Hematopoietic multipotent progenitor cell treated with erythropoietin and hydrocortisone succinate and interleukin-3 and kit ligand, for 15 days (in vitro differentiated cells): ENCODE measurements at places on chromosomes 2 and 18.

GRCh38 chr2:173990245-173990644 is 25.1 kb upstream of the SP3 start:
- no peak for DNase-seq

DNA sequence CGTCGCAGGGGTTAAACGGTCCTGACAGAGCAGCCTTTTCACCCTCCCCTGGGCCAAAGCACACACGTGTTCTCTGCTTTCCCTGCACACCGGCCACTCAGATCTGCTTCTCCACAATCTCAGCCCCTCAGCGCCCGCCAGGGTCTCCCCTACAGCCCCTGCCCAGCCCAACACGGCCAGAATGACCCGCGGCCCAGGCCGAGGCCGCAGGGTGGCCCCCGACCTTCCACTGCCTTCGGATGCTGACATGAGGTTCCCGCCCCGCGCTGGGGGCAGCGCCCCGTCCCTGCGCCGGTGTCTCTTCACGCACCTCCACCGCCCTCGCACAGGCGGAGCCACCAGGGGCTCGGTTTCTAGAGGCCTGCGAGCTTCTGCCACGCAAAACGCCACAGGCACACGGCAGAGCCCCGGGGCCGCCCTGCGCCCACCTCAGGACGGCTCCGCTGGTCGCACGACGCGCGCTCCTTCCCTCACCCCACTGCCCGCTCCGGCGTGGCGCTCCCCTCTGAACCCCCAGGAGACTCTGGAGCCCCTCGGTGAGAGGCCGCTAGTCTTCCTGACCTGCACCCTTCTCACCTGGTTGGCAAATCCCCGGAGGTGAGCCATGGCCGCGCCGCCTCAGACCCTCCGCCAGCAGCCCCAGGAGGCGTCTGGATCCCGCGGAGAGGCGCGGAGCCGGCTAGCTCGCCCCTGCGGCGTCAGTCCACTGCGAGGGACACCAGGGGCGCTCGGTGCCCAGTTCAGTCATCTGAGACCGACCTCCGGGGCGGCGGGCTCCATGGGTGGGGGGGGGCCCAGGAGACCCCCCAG is 749 bp downstream of the STK25 start:
- peak; percentile 37 for DNase-seq

DNA sequence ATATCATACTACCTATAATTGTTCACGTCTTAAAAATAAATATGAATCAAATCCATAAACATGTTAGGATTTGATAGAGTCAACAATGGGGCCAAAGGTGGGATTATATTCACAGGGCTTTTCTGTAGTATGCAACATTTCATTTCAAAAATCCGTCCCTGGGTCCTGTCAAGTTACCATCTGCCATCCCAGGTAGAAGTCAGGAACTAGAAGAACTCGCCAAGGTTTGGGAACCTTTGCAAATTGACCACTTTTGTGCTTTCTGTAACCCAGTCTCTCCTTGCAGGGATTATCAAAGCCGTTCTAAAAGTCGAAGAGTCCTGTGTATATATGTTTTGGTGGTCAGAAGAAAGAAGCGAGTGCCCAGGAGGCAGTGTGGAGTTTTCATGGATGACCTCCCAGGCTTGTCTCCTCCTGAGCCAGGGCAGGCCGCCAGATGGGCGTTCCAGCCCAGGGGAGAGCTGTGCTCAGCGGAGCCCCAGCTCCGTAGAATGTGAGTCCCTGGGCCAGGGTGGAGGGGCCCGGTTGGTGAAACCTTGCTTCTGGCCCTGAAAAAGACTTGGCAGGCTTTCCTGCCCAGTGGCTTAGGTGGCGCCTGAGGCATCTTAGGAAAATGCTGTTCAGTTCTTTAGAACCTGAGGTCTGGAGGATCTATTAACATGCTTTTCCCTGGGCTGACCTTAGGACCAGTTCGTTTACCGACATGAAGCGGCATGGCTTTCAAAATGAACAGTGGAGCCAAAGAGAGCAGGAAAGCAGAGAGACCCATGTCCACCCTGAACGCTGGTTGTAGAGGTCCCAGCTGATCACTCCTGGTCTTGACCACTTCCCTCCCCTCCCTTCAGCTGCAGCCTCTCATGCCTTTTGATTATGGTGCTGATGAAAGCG is 69.2 kb downstream of the LONRF2 start:
- DNase-seq = no peak

GRCh38 chr2:46229134-46230063 is 67.8 kb upstream of the EPAS1 start:
- DNase-seq = no peak

- DNase-seq = no peak
Observed at GRCh38 chr2:218471036-218471435, 52.1 kb downstream of the VIL1 start.

GRCh38 chr2:88933091-88933490 is 241.6 kb downstream of the RPIA start:
- DNase-seq = no peak

GRCh38 chr18:51848702-51849101 is 491.3 kb upstream of the DCC start:
- DNase-seq = no peak

DNA sequence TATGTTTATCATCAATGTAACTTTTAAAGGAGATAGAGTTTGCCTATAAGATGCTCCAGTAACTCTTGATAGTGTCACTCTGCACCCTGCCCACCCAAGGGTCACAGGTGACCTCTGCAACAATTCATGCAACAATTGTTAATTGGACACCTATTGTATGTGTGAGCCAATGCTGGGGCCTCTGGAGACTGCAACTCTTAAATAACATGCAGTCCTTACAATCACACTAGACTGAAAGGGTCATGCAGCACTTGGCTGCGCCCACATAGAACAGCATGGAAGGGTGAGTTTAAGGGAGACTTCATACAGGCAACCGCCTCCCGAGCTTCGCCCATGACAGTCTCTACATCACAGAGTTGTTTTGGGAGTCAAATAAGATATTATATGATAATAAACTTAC is 137.1 kb upstream of the TWIST2 start:
- DNase-seq = no peak

DNA sequence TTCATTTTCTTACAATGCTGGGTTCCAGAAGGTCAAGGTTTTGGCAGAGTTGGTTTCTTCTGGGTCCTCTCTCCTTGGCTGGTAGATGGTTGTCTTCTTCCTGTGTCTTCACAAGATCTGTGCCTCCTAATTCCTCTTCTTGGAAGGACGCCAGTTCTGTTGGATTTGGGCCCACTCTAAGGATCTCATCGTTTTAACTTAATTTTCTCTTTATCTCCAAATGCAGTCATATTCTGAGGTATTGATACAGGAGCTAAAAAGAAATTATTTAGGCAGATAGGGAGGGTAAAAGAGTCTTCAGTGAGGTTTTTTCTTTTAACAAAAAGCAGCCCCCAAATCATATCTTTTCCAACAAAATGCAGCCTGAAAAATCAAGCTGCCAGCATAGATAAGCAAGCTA is 998.4 kb downstream of the SOCS6 start:
- no peak for DNase-seq

DNA sequence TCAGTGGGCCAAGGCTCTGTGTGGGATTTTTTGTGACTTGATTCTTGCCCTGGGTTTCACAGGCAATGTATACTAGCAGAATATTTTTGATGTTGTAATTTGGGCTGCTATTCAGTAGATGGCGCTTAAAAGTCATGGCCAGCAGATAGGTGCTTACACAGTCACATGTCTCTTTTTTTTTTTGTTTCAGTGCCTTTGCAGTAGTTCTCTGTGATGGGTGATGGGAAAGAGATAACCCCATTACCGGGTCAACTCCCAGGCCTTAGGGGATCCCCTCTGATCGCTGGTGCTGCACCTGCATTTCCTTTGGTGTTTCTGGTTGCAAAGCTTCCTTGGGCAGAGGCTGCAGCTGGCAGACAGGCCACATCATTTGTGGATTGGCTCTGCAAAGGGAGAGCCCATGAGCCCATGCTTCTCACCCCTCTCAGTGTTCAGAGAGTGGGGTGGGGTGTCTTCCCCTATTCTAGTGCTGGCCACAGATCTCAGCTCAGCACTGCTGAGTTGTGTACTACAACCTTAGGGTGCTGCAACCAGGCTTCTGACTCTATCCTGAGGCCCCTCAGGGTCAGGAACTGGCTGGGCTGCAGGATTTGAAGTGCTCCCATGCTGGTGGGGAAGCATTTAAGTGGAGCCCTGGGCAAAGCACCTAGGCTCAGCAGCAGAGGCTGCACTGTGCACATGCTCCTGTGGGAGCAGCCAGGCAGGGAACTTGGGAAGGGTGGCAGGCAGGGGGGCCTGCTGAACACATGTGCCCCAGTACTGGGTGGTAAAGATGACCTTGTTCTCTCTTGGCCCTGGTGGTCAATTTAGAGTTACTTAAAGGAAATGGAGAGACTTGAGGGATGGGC is 219.8 kb upstream of the SPHKAP start:
- no peak for DNase-seq

DNA sequence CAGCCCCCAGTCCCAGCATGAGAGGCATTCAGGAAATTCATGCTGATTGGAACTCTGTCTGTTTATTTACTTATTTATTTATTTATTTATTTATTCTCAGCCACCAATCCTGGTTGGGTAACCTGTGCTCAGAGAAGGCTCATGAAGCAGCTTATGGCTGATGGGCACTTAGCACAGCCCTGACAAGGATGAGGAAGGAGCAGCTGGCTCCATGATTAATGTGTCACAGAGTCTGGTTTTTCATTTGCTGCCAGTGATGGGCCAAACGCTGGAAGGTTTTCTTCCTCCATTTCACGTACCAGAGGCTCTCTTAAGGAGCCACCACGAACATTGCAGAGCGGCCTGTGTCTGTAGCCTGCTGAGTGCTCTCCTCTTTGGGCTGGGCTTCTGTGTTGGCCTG is 28.3 kb upstream of the KCNS3 start:
- DNase-seq = no peak

DNA sequence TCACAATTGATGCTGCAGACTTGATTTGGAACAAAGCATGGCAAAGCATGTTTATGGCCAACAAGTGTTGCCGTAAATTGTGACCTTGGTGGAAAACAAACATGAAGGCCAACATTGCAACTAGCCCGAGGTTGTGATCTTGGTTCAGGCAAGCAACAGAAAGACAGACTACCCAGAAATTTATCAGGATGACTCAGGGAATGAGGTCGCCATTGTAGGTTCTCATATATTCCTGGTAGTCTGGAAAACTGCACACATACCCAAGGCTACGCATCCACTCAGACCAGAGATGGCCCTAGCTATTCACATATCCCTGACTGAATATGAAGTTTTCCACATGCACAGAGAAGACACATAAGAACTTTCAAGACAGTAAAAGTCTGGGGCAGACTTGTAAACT is 30.1 kb downstream of the CYP1B1 start:
- DNase-seq = no peak

DNA sequence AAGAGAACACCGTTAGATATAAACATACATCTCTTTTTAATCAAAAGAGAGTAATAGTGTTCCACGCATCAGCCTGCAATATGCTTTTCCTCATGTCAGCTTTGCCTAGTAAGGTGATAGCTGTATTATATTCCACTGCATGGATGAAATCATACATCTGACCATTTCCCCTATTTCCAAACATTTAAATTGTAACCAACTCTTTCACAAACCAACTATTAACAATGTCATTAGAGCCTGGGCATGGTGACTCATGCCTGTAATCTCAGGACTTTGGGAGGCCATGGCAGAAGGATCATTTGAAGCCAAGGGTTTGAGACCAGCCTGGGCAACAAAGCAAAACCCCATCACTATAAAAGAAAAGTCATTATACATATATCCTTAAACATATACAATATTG is 284.8 kb downstream of the BCL11A start:
- DNase-seq = no peak

DNA sequence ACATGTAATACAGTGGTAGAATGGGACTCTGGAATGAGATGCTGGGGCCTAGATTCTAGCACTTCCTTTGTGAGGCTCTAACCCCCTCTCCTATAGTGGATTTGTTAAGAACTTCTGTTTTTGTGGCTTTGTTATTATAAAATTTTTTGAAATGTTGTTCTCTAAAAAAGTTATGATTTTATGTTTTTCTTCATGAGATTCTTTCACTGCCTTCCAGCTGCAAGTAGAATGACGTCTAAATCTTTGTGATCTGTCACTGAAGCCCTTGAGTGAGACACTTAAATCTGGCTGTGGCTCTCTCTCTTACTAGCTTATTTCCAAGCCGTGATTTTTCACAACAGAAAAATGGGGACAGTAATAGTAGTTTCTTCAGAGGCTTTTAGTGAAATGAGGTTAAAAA is 1.6 kb downstream of the CASP8 start:
- no peak for DNase-seq

DNA sequence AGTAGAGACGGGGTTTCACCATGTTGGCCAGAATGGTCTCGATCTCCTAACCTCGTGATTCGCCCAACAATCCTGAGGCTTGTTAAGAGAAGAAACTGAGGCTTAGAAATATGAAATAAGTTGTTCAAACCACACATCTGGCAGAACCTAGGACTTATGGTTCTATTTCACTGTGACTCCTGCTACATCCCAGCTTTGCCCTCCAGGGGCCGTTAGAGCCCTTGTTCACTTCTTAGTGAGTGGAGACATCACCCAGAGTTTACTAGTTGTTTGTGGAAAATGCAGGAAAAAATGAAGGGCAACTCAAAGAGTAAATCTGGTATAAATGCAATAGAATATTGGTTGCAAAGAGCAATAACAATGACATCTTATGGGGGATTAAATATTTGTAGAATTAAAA is 43.9 kb downstream of the MARCHF4 start:
- DNase-seq = no peak

DNA sequence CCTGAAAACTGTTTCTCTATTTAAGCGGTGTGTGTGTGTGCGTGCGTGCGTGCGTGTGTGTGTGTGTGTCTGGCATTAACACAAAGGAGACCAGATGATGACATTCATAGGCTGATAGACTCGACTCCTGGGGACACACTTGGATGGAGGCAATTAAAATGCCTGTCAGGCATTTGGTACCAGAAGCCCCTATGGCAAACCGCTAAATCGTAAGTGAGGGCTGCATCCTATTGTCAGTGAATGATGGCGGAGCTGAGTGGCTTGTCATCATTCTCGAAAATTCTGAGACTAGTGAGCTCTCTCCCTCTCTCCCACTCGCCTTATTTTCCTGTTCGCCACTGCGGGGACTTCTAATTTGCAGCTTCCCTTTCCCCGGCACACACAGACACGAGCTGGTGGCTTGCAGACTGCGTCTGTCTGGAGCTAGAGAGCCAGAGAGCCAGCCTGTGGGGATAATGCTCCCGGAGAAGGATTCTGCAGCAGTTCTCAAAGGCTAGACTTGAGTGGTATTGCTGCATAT is 155.4 kb downstream of the MAP2 start:
- DNase-seq = no peak

DNA sequence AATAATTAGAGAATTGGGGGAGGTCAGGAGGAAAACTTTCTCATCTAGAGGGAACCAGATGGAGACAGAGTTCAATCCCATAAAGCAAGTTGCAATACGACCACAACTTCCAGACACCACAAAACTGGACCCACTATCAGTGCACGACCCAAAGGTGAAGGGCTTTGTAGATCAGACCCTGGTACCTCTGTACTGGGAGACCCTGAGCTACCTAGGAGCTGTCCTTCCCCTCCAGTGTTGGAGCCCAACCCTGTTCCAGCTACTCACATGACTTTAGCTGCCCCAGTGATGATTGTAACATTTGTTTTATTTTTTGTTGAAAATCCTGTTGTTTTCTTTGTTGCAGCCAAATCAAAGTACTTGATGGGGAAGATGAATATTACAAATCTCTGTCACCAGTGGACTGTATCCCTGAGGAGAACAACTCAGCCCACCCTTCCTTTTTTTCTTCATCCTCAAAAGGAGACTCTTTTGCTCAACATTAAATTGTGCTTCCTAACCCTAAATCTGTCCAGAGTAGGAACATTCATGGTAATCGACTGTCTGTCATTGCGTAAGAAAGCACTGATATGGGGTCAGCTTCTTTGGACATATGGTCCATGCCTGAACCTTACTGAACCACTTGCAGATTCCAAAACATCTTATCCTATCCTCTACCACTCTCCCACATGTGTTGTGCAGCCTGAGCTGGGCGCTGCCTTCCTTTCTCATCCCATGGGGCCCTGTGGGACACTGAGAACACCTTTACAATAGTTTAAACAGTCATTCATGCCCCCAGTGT is 62.3 kb upstream of the SP5 start:
- DNase-seq = no peak
